Non-pigmented ciliary epithelial cell (primary cell): ENCODE measurements at places on chromosomes 13 and 19.

GRCh38 chr13:102380012-102380411 lies 21.8 kb downstream of the FGF14 start:
- no peak for DNase-seq

- no peak for DNase-seq
Measured at GRCh38 chr19:29524912-29525831, 622 bp upstream of the VSTM2B start.

DNA sequence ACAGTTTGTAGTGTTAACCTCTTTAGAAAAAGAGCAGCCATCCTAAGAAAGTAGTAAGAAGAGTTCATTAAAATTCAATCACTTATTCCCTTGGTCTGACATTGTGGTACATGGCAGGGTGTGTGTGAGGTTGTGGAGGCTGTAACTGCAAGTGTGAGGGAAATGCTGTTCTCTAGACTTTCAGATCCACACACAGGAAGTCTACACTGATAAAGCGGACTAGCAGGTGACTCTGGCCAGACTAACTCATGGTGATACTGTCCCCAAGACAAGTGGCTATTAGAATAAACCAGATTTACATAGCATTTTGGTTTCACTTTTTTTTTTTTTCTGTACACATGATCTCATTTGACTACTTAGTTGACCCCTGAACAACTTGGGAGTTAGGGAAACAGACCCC lies 10.0 kb downstream of the MTIF3 start:
- no peak for DNase-seq

DNA sequence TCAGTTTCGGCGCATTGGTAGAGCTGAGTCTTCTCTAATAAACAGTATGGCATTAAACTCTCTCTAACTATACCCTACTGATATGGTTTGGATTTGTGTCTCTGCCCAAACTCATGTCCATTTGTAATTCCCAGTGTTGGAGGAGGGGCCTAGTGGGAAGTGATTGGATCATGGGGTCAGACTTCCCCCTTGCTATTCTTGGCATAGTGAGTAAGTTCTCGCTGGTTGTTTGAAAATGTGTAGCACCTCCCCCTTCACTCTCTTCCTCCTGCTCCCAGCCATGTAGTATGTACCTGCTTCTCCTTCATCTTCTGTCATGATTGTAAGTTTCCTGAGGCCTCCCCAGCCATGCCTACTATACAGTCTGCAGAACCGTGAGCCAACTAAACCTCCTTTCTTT lies 682.7 kb upstream of the ARGLU1 start:
- DNase-seq = no peak

DNA sequence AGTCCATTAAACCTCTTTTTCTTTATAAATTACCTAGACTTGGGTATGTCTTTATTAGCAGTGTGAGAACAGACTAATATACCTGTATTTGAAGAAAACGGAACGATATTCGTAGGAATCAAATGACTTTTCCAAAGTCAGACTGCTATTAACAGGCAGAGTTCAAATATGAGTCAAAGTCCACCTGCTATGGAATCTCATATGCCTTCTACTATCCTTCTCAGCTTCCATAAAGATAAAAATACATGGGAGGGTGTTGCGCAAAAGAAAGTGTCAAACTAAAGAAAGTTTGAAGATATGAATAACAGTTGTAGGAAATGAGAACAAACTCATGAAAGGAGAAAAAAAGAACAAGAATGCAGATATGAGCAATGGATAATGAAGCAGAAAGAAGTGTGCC lies 704.6 kb downstream of the EFNB2 start:
- DNase-seq = no peak

DNA sequence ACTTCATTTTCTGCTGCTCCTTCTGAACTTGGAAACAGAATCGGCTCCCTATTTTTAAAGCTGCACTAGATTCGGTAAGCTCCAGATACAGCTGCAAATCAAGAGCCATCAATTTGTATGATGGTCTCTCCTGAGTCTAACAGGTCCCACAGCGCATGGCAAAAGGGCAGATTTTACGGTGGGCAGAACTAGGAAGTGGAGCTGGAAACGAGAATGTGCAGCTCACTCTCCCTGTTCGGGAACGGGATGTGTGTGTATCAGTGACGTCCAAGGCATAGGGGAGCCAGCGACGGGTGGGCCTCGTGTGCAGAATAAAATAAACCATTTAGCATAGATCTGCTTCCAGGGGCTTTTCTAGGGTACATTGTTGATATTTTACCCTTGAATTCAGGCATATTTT lies 74.2 kb downstream of the COL4A1 start:
- no peak for DNase-seq

DNA sequence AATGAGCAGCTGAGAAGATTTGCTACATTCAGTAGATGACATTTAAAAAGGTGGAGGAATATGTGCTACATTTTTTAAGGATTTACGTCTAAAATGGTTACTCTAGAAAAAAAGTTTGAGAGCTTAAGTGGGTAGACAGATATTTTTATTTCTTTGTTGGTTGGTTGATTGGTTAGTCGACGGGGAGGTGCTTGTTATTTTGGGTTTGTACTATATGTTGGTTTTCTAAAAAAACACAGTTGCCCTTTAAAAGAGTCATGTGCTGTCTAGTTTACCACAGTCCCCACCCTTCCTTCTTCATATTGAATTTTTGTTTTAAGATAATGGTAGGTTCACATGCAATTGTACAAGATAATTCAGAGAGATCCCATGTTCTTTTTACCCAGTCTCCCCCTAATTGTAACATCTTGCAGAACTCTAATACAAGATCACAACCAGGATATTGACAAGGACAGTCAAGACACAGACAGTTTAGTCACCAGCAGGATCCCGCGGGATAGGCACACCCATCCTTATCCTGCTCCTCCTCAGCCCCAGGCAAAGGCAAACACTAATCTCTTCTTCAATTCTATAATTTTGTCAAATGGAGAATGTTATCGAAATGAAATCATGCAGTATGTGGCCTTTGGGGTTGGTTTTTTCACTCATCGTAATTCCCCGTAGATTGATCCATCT lies 171.4 kb downstream of the FOXO1 start:
- DNase-seq = no peak

GRCh38 chr19:1079566-1080111 lies 12.7 kb downstream of the ARHGAP45 start:
- no peak for DNase-seq

DNA sequence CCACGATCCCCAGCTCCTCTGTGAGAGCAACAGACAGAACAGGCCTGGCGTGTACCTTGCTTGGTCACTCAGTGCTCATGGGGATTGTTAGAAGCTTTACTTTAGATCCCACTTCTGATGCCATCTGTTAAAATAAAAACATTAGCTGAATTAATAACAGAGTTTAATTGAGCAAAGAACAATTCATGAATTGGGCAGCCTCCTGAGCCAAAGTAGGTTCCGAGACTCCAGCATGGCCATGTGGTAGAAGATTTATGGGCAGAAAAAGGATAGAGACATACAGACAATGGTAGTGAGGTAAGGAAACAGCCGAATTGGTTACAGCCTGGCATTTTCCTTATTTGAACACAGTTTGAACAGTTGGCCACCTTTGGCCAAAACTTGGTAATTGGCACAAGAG lies 223.9 kb upstream of the TRPC4 start:
- DNase-seq = no peak
